ENCODE measurements at places on chromosomes 7 and 10.

DNA sequence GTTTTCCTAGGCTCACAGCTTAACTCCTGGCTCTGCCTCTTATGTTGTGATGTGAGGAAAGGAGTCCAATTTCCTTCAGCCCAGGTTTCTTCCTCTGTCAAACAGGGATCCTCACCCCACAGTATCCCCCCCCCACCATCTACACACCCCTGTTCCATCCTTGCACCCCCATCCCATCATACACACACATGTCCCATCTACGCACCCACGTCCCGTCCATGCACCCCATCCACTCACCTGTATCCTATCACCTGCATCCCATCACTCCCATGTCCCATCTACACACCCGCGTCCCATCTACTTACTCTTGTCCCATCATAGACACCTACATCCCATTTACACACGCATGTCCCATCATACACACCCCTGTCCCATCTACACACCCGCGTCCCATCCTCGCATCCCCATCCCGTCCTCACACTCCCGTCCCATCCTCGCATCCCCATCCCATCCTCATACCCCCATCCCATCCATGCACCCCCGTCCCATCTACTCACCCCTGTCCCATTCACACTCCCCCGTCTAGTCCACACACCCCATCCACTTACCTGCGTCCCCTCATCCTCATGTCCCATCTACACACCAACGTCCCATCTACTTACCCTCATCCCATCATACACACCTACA lies 117.3 kb downstream of the TRRAP start:
- no peak for DNase-seq

DNA sequence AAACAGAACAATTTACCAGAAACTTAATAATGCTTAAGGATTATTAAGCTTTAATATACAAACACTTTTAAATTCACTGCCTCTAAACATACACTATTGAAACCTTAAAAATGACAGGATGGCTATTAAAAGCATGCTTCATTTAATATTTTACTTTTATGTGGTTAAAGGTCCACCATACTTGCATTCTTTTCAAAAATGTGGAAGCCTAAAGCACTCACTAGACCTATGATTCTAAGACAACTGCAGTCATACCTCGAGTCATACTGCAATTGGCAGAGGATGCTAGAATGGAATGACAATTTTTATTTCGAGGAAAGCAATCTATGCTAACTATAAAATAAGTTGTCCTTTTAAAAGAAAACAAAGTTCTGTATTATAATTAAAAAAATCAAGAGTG lies 85.3 kb downstream of the PIP4K2A start:
- no peak for DNase-seq

- DNase-seq = no peak
Measured at GRCh38 chr7:91633013-91633441, 247.5 kb downstream of the MTERF1 start.

- DNase-seq = no peak
Measured at GRCh38 chr10:1604246-1604645, 133.1 kb downstream of the ADARB2 start.

- no peak for DNase-seq
Measured at GRCh38 chr10:66835400-66835799, 90.4 kb upstream of the LRRTM3 start.

DNA sequence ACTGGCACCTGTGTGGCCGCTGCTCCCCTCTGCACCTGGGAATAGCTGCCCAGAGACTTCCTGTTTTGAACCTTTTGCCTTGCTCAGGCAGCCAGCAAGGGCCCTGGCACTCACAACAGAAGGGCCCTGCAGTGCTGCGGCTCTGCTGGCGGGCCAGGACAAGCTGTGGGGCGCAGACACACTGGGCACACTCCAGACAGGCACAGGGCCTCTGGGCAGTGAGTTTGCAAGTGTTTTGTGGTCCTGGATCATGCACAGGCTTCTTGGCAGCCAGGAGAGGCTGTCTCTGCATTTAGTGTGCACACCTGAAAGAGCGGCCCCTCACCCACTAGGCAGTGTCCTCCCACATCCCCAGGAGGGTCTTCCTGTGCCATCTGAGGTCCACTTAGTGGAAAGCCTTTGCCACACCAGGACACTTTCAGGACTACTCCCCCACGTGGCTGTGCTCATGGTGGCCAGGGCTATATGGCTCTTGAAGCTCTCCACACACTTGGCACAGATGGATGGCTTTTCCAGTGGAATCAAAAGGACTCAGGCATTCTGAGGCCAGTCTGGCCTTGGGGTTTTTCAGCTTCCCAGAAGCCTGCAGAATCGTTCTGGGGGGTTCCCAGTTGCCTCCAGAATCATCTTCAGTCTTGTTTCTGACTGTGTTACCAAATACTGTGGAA lies 5.0 kb upstream of the ATP6V0E2 start:
- no peak for DNase-seq

DNA sequence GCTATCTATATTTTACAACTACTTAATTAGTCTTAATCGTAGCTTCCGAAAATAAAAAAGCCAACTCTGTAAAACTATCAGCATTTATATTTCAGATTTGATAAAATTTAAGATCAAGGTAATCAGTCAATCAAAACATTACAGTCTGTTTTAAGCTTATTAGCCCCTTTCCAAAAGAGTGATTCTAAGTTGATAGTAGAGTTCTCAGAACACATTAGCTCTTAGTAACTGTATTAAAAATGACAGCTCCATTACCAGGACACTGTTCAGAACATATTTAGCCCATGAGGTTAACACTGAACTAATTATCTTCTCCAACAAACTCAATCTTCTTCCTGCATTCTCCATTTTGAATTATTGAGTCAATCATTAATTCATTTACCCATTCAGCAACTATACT lies 110.3 kb upstream of the PALS2 start:
- no peak for DNase-seq

DNA sequence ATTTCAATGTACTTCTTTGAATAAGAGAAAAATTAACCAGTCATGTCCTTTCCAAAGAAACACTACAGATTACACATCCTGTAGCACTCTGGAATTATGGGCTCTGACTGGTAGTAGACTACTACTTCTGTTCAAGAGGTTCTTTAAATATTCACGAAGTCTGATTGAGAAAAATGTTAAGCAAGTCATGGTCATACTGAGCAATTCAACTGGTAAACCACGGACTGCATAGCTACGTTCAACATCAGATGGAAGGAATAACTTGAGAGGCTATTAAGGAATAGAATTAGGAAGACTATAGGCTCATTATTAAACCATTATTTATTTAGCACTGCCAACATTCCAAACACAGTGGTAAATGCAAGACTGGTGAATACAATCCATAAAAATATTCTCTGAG lies 160.8 kb downstream of the IMMP2L start:
- DNase-seq = peak; percentile 82

- DNase-seq = no peak
Measured at GRCh38 chr7:26868841-26869495, 4.6 kb upstream of the SKAP2 start.

DNA sequence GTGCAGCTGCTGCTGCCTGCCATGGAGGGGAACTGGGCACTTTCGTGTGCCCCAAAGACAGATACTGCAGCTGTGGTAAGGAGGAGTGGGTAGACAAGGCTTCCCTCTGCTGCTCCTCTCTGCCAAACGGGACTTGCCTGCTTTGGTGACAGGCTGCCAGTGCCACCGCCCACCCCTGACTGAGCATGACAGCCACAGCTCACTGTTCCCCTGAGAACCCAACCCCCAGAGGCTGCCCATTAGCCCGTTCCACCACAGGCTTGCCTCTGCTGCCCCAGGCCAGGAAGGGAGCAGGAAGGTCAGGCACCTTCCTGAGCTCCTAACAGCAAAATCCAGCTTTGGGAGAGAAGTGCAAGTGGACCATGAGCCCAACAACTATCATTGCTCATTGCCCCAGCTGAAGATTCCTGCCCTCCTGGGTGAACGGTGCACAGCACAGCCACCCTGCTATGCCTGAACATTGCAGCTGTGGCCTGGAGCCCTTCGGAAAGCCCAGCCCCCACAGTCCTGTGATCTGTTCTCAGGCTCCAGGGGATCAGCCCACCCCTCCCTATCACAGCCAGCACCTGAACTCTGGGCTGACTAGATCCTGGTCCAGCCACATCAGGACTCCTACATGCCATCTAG lies 58.7 kb upstream of the ANTXRL start:
- DNase-seq = no peak

DNA sequence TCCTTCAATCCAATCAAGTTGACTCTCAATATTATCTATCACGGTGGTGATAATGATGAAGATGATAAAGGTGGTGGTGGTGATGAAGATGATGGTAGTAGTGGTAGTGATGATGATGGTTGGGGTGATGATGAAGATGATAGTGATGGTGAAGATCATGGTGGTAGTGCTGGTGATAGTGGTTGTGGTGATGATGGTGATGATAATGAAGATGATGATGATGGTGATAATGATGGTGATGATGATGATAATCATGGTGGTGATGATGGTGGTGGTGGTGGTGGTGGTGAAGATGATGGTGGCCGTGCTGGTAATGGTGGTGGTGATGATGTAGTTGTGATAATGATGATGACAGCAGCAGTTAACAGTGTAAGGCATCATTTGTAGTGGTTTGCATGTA lies 29.8 kb upstream of the SDK1 start:
- DNase-seq = no peak

DNA sequence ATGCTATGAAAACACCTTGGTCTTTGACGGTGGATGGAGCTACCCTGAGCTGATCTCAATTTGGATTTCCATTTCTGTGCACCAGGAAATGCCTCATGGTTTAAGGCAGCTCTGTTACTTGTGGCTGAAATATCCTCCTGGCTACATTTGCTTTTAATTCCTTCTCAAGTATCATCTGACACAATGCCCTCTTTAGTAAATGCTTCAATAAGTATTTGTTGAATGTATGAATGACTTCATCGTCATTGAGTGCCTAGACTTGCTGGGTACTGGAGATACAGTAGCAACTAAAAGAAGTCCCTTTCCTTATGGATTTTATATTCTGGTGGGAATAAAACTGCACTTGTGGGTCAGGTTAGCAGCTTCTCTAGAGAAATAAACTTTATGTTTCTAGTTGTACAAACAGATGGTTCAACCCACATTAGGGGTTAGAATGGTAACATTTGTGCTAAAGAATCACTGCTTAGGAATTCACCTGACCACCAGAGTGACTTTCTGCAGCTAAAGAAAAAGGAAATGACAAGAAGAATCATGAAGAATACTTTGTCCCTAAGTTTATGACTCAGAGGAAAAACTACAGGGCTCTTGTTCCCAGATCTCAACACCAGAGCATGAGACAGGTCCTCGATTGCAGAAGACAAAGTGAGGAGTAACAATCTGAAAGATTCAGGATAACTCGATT lies 21.8 kb upstream of the SMNDC1 start:
- DNase-seq = peak; percentile 92

DNA sequence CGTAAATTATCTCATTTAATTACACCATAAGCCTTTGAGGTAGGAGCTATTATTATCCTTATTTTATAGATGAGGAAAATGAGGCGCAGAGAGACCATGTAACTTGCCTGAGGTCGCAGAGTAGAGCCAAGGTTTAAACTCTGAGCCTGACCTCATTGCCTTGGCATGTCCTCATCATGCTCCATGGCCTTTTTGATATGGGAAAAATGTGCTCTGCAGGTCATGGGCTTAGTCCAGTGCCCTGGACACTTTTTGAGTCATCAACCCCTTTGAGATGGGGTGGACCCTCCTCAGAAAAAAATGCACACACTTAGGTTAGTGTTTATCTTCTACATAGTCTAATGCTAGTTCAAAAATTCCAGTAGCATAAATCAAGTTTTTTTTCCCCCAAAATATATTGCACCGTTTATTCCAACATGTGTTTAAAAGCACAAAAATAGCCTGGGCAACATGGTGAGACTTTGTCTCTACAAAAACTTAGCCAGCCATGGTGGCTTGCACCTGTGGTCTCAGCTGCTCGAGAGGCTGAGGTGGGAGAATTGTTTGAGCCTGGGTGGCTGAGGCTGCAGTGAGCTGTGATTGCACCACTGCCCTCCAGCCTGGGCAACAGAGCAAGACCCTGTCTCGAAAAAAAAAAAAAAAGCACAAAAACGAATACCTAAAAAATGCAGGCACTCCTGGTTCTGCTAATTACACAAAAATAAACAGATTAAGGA lies 28.6 kb upstream of the TMEM178B start:
- peak; percentile 96 for DNase-seq

- DNase-seq = no peak
Measured at GRCh38 chr7:36130236-36130945, 22.7 kb upstream of the EEPD1 start.

- no peak for DNase-seq
Measured at GRCh38 chr7:87151002-87151728, 1.1 kb upstream of the DMTF1 start.

GRCh38 chr7:18020138-18020715 lies 7.4 kb downstream of the PRPS1L1 start:
- DNase-seq = peak; percentile 14

All from renal cortical epithelial cell (primary cell).